ENCODE measurements at places on chromosomes 13 and 19.

GRCh38 chr19:18179957-18180356 is 6.3 kb downstream of the IFI30 start:
- no peak for DNase-seq

DNA sequence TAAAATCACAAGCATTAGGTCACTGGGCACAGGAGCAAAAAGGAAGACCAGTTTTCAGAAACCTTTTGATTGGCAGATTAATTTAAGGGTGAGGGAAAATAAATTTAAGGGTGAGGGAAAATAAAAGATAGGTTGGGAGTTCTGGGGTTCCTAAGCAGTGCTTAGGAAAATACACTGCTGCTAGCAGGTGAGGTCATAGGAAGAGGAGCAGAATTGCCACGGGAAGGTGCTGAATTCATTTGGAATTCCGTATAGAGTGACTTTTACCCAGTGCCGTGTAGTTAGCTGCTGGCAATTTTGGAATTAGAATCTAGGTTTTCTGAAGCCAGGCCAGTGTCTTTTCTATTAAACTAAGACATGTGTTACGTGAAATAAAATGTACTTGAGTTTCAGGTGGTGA is 59.8 kb downstream of the DGKH start:
- DNase-seq: no peak

DNA sequence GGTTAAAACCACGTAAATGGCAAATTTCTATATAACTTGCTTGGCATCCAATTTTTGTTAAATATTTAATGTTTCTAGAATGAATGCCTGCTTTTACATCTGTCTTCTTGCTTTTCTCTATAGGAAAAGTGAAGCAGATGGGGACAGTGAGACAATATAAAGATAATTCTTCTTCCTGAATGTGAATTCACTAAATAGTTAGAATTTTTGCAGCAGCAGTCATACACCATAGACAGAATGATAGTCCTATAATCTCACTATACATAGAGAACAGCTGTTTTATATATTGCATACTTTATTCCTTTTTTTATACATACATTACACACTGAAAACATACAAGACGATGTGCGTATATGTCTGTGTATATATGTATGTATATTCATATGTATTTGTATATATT is 1127.3 kb downstream of the PCDH9 start:
- no peak for DNase-seq

DNA sequence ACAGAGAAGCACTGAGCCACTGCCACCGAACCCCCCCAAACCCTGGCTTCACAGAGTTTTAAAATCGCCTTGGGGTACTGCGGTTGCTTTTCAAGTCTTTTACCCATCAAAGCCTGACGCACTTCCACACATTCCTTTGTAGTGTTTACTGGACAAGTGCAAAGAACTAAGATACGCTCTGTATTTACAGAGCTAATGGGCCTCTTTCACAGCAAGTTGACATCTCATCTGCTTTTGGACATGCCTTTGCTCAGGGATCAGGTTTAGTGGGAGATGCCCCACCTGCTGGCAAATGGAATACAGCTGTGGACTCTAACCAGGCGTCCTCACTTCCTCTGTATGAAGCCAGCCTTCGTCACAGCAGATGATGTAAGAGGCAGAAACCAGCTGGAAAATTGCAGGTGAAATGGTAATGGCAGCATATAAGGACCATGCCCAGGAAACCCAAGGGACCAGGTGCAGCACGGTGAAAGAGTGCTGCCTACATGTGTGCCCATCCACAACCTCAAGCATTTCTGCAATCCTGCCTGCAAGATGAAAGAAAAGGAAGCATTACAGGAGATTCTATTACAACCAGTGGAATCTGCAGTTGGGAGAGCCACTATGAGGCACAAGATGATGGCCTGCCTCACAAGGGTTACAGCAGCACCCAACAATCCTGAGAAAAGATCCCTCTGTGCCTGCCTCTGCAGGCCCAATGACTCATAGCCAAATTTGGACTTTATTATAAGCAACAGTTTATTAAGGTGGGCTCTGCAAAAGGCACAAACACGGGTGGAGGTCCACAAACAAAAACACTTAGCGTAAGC is 34.7 kb downstream of the BRD4 start:
- DNase-seq: no peak

DNA sequence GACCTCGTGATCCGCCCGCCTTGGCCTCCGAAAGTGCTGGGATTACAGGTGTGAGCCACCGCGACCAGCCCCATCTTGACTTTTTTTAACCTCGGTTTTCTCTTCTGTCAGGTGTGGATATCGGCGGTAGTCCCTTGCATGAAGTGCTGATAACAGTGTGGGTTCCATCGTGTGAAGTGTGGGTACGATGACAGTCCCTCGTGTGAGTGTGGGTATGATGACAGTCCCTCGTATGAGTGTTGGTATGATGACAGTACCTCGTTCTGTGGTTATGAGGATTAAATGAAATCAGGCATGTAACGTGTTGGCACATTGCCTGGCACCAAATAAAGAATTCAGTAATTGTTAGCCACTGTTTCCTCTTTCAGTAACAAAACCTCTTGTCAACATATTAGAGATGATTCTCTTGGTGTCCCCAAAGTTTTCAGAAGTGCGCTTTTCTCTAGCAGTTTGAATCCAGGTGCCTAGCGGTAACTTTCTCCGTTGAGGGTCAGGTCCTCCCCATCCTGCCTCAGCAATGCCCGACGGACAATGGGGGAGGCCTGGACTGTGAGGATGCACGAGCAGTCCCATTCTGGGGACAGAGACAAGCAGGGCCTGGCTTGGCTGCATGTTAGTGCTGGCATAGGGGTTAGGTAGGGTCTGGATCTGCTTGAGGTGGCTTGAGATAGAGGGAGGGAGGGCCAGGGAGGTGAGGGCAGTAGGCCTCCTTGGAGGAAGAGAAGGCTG is 15.3 kb downstream of the GATAD2A start:
- DNase-seq: no peak

GRCh38 chr13:112770504-112770903 is 80.7 kb downstream of the ATP11A start:
- no peak for DNase-seq

- DNase-seq: no peak
These were observed 77.0 kb downstream of the ZNF536 start for GRCh38 chr19:30449078-30449590.

- DNase-seq: no peak
These were observed 9.0 kb downstream of the LPAR6 start for GRCh38 chr13:48403913-48404312.

GRCh38 chr13:103164251-103164650 is 98.0 kb upstream of the SLC10A2 start:
- DNase-seq: no peak

- DNase-seq: no peak
These were observed 6.3 kb upstream of the RXFP2 start for GRCh38 chr13:31733066-31733465.

GRCh38 chr19:9752701-9753443 is 15.7 kb downstream of the ZNF846 start:
- no peak for DNase-seq

- no peak for DNase-seq
These were observed 423.4 kb downstream of the ITGBL1 start for GRCh38 chr13:101875717-101876393.

GRCh38 chr19:32091241-32091640 is 254.2 kb upstream of the ZNF507 start:
- no peak for DNase-seq

DNA sequence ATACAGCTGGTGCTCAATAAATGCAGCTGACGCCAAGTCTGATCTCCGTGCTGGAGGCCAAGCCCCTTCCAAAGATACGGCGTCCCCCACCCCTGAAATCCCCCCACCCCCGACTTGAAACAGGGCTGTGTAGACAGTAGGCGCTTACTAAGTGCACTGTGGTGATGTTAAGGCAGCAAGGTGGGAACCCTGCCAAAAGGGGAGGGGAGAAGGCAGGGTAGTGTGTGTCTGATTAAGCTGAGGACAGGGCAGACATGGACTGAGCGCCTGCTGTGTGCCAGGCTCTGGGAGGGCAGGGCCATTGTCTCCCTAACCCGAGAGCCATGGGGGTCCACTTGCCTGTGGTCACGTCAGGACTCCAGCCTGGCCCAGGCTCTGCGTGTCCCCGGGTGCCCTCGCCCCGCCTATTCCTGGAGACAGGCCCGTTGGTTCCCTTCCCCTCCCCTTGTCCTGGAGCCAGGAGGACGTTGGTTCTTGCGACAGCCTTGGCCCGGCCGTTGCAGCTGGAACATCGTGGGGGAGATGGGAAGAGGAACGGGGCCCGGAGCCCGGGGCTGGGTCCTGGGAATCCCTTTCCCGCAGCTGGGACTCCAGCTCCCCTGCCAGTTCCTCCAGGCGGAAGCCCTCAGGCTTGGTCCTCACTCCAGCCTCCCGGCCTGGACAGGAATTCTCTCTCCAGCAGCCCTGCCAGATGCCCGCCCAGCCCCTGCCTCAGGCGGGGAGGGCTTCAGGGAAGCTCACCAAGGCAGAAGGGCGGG is 1.7 kb upstream of the ELANE start:
- DNase-seq: no peak

DNA sequence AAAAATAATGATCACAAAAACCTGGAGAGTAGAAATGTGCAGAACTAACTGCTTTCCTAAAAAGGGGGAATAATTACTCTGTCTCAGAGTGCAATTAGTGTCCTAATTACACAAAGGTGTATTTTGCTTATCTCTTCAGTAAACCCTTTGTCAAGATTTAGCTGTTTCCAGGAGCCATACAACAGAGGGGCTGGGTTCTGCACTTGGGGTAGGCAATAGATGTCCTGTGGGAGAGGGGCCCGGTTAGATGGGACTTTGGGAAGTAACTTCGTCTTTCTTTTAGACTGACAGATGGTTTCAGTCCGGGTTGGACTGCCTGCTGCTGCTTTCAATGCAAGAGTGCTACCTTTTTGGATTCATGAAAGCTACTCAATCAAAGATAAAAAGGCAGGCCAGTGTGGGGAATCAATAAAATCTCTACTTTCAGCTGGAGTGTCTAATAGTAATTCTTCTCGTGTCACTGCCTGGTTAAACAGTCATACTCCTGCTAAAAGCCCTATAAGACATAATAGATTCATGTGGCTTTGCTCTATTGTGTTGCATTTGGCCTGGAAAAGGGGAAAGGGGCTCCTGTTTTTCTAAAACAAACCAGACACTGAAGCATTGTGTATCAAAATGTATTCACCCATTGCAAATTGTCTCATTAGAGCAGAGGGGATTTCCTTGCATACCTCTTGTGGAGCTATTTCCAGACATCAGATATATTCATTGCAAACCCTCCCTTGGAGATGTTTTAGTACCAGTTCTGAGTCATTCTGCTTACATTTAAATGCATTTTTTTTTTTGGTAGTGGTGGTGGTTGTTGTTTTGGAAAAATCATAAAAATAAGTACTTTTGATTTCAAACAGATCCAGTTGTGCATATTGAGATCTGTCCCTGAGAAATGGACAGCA is 83.3 kb upstream of the PCDH8 start:
- no peak for DNase-seq

- peak; percentile 94 for DNase-seq
These were observed 1.6 kb downstream of the IER2 start for GRCh38 chr19:13151605-13152355.

GRCh38 chr13:96615252-96615651 is 379.0 kb downstream of the OXGR1 start:
- no peak for DNase-seq

GRCh38 chr13:64429691-64430090 is 2800.4 kb downstream of the PCDH9 start:
- no peak for DNase-seq

DNA sequence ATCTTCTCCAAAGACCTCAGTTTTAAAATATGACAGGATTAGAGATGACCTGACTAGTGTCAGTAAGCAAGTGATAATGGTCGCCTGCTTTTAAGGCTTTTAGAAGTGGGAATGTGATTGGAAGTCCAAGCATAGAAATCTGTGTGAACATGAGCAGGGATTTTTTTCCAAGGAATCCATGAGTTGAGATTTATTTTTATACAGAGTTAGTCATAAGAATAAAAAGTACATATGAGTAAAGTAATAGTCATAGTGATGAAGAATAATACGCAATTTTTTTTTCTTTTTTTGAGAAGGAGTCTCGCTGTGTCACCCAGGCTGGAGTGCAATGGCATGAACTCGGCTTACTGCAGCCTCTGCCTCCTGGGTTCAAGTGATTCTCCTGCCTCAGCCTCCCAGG is 1.6 kb downstream of the ZNF546 start:
- no peak for DNase-seq

DNA sequence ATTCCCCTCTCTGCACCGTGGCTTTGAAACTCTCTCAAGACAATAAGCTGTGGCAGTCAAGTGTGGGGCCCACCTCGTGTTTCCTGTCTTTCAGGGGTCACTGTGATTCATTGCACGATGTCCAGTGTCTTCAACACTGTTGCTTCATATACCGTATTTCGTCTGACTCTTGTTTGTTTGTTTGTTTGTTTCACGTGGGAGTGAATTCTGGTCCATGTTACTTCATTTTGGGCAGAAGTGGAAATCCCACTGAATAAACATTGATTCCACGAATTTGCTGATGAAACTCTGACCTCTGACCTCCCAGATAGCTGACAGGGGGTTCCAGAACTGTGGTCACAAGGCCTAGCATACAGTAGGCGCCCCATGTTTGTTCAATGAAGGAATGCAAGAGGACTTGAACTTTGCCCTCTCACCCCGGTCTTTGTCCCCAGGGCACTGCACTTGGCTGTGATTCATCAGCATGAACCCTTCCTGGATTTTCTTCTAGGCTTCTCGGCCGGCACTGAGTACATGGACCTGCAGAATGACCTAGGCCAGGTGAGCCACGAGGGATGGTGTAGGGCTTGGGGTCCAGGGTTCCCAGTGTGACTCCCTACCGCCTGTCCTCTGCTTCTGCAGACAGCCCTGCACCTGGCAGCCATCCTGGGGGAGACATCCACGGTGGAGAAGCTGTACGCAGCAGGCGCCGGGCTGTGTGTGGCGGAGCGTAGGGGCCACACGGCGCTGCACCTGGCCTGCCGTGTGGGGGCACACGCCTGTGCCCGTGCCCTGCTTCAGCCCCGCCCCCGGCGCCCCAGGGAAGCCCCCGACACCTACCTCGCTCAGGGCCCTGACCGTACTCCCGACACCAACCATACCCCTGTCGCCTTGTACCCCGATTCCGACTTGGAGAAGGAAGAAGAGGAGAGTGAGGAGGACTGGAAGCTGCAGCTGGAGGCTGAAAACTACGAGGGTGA is 5.1 kb downstream of the NFKBIB start:
- no peak for DNase-seq

DNA sequence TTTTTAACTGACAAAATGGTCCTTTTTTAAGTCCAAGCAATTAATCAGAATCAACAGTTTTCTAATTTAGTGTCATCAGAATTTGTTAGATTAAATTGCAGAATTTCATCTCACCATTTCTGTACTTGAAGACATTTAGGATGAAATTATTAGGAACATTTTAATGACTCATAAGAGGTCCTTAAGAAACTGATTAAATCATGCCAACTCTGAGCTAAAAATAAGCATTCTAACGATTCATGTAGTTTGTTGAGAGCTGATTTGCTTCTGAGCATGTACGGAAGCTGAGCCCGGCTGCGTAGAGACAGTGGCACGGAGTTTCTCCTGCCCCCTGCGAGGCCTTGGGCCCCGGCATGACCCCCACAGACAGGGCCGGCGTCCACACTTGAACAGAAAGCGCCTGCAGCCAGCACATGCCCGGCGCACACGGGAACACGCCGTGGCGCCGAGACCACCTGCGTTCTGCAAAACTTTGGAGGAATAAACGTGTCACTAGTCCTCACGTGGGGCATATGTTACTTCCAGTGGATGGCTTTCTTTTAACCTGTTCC is 89.7 kb upstream of the MCF2L start:
- no peak for DNase-seq

Measured in germinal center (tissue), 1 donor.